ENCODE measurements at places on chromosomes 6 and 20.

GRCh38 chr20:46057856-46058598 lies 29.0 kb downstream of the SLC12A5 start:
- DNase-seq = no peak

- no peak for DNase-seq
Observed at GRCh38 chr6:52946306-52946705, 36.8 kb upstream of the GSTA3 start.

DNA sequence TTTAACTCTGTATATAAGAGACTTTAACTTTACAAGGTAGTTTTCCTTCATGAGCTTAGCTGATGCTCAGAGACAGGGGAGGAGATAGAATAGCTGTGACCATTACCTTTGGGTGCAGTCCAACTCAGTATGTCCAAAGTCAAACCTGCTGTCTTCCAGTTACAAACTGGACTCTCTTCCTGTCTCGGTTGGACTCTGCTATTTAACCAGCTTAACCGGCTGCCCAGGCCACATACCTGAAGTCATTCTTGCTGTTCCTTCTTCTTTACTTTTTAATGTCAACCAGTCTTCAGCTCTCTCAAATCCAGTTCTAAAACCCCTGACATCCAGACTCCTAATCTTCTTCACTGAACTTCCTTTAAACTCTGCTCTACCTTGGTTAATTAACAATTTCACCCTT lies 138.3 kb upstream of the TSHZ2 start:
- no peak for DNase-seq

- DNase-seq = no peak
Observed at GRCh38 chr6:153405931-153406330, 274.8 kb upstream of the RGS17 start.

DNA sequence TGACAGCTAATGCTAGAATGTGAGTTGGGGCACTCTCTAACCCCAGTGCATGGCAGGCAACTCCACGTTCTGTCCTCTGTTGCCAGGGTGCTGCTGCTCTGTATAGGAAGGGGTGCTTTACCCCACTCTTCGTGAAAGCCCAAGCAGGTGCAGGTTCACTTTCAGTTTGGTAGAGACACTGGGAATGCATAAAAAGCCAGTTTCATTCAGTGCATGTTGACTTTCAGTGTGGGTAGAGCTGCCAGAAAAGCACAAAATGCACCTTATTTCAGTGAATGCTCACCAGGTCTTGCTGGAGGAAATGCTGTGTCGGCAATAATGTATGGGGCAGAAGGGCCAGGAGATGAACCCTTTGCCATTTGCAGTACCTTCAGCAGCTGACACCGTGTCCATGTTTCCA lies 62.1 kb upstream of the ADGRB3 start:
- no peak for DNase-seq

DNA sequence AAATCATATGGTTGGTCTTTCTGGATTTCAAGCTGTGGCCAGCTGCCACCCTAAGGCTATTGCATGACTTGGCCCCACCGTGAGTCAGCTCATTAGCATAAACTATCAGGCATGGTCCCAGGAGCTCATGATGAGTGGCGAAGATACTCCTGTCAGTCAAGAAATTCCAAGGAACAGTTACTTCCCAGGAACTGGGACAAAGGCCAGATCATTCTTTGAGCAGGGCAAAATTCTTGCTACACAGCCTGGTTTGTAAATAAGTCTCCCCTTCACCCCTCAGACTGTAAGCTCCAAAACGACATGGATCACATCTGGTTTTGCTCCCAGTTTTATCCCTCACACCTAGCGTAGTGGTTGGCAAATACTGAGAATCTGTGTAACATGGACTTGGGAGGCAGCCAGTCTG lies 33.0 kb upstream of the KIAA1586 start:
- no peak for DNase-seq

- no peak for DNase-seq
Observed at GRCh38 chr6:145977881-145978280, 13.7 kb upstream of the SHPRH start.

DNA sequence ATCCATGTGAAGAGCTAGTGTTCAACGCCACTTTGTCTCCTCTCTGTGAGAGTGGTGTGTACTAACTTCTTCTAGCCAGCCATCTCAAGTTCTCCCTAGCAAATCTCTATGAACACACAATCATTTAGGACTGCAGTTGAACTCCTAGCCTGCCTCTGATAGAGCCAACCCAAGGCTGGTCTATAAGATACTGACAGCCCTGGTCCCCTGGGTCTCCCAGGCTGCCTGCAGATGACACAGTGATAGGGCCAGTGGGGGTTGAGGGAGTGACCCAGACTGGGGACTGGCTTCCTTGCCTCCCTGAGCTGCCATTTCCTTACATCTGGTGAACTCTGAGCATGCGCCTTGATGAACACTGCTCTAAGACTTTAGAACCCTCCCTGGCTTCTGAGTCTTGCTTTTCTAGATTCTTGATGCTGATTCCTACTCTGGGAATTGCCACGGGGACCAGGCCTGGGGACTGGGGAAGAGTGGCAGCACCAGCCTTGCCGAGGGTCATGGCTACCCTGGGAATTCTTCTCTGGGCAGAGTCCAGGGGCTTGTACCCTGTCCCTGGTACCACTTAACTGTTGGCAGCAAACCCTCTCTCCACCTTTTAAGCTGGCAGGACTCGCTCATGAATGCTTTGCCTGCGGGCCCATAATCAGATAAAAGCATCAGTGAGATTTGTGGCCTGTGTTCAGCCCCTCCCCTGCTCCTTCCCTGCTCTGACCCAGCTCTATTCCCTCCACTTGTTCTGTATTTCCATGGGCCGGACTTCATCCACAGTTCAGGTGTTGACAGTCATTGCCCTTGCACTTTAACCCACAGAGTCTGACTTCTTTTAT lies 130.8 kb upstream of the CHD6 start:
- DNase-seq = no peak
